Right renal pelvis (tissue), 4 donors: ENCODE measurements at places on chromosomes 16 and 17. TPM values are rescaled to one million over a fixed set of nuclear protein-coding genes. Genes with fewer than 3 reads are reported as not detected.

DNAH9 gene
- 12.0 TPM for polyA plus RNA-seq

DNA sequence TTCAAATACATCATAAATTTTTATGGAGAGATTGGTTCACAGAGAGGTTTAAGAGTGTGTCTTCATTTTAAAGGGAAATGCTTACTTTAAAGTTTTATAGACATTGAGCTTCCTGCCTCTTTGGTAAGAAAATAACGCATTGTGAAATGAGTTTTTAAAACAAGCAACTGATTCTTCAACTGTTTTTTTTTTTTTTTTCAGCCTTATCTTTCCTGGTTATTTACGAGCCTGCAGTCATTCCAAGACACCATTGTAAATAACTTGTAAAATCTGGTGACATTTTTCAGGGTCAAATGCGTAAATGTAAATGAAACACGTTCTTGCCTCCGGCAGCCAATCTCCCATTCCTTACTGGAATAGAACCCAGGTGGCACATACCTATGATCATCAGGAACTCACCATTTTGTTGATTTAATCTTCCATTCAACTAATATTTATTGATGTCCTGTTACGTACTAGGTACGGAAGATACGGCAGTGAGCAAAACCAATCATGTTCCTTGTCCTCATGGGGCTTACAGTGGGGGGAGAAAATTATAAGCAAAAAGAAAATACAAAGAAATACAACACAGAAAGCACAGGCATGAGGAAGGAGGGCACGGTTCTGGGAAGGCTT is 33.2 kb upstream of the CDYL2 start:
- DNase-seq, result no peak

DNA sequence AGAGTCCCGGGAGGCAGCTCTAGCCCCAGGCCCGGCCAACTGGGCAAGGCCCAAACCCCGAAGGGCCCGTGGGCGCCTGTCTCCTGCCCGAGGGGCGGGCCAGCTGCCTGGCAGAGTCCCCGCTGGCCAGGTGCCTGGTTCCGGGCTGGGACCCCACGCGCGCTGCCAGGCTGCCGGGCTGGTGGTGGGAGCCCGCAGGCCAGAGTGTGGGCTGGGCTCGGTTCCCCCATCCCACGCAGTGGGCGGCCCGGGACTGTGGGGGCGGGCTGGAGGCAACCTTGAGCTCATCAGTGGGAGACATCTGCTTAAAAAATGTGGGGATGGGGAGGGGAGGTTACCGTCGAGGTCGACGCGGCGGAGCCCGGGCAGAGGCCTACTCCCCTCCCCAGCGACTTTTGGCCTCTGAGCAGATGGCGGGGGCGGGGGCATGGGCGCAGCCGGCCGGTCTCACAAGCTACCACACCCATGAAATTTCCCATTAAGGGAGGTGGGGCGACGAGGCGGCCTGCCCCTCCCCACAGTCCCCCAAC is 176.4 kb upstream of the GSE1 start:
- no peak for DNase-seq

GRCh38 chr17:48513097-48513496 is 17.7 kb downstream of the HOXB1 start:
- no peak for DNase-seq

DNA sequence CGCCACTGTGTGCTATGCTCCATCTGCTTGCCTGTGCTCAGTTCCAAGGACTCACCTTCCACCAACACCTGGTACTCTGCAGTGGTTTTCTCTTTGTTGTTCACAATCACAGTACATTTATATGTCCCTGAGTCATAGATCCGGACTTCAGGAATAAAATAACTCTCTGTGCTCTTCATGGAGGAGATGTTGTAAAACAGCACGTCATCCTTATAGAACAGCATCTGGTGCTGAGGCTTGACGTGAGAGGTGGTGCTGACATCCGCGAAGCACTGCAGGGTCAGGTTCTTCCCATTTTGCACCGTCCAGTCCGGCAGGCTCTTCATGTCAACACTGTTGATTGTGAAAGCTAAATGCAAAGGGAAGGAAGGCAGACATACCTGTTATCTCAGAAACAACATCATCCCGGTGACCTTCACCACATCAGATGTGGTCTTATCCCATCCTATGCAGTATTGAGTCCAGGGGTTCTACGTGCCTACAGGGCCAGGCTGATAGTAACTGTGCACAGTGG is 12.8 kb downstream of the PECAM1 start:
- DNase-seq, result no peak

SLC6A2 gene
- polyA plus RNA-seq, result 0.12 TPM

KRTAP4-4 gene
- polyA plus RNA-seq, result not detected

GRCh38 chr16:35797811-35798210 is 2338.4 kb downstream of the TP53TG3F start:
- no peak for DNase-seq

GRCh38 chr16:85130705-85131028 is 18.4 kb upstream of the CIBAR2 start:
- DNase-seq, result no peak
